ENCODE measurements at places on chromosomes 1 and 21.

GRCh38 chr1:91948501-91949355 lies 473 bp upstream of the BRDT start:
- DNase-seq: no peak

DNA sequence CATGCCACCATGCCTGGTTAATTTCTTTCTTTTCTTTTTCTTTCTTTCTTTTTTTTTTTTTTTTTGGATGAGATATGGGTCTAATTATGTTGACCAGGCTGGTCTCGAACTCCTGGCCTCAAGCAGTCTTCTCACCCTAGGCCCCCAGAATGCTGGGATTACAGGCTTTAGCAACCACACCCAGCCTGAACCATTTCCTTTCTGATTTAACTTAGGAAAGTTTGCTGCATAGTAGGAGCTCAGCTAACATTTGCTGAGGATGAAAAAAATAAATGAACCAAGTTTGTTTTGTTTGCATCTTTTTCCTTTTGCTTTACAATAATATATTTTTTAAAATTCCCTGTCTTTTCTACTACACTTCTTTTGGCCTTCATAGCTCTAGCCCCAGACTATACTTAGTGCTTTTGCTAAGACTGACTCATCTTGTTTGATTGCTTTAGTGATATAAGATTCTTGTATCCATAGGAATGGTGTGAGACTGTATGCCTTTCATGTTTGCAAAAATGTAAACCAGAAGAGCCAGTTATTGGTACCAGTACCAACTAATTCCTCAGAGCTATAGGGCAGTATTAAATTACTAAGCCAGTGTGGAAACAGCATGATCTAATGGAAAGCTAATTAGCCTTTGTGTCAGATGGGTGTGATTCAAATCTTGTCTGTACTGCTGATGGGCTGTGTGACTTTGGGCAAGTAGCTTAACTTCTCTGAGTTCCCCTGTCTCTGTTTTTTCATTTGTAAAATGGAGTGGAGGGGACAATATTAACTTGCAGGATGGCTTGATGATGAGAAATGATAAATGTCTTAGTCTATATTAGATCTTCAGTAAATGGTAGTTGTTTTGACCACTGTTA lies 66.9 kb downstream of the NFIA start:
- no peak for DNase-seq

DNA sequence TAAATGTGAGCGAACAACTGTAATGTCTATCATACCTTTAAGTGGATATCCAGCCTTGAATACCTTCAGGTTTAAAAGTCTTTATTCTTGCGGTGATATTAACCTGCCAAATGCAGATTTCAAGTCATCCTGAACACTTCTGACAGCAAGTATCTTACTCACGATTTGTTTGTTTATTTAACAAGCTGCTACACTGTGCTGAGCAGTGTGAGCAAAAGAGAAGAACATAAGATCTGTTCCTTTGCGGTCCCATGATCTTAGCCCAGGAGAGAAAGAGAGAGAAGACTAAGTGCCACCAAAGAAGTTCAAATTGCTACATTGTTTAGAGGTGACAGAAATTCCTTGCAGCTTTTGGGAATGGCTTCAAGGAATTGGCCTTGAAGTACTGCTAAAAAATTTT lies 9.5 kb upstream of the IL24 start:
- DNase-seq: no peak

DNA sequence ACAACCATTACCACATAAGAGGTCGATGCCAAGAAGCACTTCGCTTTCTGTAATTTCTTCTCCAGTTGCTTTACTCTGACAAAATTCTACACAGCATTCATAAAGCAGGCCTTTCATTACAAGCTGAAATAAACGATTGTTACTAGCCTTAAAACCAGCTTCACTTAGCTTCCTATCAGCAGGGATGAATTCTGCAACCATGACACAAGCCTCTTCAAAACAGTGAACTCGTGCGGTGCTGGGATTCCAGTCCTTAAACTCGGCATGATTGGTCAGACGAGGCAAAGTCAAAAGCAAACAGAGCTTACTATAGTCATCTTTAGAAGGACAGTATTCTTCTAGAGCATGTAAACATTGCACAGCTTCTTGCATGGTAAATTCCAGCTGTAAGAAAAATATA lies 30.6 kb downstream of the WDR47 start:
- DNase-seq: no peak

DNA sequence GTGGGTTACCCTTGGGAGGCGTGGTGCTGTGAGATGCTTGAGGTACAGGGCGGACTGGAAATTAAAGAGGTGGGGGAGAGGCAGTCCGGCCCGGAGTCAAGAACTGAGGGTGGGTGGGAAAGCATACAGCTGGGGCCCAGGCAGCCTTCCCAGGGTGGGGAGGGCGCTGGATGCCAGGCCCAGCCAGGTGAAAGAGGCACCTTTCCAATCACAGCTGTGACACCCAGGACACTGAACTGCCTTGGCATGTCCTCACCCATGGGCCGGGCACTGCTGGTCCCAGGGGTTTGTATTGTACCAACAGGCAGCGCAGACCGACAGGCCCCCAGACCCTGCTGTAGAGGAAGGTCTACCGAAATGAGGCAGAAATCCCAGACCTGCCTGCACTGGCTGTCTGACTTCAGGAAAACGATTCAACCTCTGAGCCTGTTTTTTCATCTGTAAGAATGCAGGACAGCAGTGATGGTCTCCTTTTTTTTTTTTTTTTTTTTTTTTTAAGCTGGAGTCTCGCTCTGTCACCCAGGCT lies 9.1 kb downstream of the SLC30A2 start:
- DNase-seq: no peak

DNA sequence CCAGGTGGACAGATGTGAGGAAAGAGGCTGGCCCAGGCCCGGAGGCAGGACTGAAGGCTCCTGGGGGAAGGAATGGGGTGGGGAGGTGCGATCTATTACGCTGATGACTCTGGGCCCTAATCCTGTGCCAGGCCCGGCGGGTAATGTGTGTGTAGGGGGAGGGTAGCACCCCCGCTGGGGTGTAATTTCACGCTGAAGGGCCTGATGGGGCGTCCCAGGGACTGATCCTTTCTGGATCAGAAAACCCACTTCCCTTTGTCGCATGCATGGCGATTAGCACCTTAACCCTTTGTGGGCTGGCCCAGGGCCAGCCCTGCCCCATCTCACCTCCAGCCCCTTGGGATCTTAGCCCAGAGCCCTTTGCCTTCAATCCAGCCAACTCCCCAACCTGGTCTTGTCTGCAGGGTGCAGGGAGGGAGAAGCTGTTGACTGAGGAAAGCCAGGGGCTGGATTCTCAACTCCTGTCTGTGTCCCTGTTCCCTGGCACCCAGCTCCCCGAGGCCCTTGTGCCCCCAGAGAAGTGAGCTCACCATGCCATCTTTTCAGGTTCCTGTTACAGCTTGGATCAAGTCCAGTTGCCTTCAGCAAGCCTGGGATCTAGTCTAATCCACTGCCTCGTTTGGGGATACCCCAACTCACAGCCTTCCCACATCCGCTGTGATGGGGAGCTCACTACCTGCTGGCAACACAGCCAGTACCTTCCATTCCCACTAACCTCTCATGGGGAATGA lies 26.0 kb downstream of the KNCN start:
- no peak for DNase-seq

DNA sequence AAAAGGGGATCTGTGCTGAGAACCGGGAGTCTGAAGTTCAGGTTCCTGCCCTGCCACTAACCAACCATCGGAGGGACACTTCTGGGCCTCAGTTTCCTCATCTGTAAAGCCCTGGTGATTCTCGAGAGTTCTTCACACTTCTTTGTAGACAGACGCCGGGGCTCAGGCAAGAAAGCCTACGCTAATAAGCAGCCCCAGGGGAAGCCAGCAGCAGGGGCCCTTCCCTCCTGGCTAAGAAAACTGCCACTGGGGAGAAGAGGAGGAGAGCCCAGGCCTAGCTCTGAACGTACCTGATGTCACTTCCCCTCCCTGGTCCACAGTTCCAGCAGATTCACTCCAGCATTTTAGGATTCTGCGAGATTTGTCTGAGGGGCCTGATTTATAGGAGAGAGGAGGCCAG lies 76.0 kb downstream of the CAMK2N1 start:
- no peak for DNase-seq

GRCh38 chr1:25944986-25945385 lies 38.8 kb upstream of the STMN1 start:
- peak; percentile 21 for DNase-seq

GRCh38 chr1:10773851-10774614 lies 22.4 kb downstream of the CASZ1 start:
- no peak for DNase-seq

DNA sequence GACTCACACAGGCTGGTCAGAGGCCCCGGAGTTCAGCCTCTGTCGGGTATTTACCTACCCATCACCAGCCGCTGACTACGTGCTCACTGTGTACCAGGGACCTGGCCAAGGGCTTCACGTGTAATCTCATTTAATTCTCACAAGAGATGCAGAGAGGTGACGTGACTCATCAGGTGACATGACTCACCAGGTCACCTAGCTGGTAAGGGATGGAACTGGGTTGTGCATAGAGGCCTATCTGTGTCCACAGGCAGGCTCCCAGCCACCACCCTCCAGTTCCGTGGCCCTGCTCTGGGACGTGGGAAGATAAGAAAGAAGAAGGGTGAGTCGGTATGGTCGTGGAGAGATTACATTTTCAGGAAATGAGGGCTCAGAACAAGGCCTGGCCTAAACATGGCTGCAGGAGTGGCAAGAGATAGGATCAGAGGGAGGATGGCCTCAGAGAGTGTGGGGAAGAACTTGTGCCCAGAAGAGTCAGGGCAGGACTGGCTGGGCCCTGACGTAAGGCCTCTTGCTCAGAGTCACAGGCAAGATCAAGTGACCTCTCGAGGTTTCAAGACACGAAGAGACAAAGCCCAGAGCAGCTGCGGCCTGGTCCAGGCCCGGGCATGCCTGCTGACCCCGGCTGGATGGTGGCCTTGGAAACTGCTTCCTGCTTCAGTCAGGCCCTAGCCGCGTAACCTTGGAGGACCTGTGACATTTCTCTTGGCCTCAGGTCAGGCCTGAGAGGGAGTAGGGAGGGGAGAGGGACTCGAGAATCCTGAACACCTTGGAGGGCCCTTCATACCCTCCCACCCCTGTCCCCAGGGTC lies 52.7 kb upstream of the WASF2 start:
- peak; percentile 92 for DNase-seq

All from NCI-H226 (cell line).